ENCODE measurements at places on chromosomes 2 and 18. TPM values are rescaled to one million over a fixed set of nuclear protein-coding genes. Genes with fewer than 3 reads are reported as not detected.

Gene IL1RL2
- 4.1 TPM for total RNA-seq

Gene FKBP1B
- 44.1 TPM for total RNA-seq

Gene NT5C1B
- total RNA-seq: not detected

GRCh38 chr18:73408469-73408868, 540.7 kb upstream of the NETO1 start:
- DNase-seq: no peak

DNA sequence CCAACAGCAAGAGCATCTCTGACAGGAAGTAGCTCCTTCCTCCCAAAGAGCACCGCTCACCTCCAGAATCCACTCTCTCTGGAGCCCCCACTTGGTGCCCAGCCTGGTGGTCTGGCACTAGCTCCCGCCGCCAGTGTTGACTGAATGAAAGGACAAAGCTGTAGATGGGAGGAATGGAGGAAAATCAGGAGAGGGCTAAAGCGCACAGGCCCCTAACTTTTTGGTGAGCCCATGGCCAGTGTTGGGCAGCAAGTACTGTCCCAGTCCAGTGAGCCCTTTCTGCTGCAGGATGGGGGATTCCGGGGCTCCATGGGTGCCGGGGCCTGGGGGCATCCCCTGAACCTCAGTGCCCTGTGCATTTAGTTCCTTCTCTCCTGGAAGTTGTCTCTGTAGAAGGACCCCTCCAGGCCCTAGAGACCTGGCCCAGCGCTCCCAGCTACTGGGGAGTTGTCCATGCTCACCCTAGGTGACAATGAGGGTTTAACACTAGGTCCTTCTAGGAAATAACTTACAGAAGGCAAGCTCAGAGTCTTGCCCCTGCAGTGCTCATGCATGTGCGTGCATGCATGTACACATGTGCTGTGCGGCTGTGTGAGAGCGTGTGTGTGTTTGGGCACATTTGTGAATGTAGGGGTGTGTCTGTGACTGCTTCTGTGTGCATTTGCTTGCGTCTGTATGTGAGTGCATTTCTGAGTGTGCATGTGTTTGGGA, 33.6 kb downstream of the GLI2 start:
- DNase-seq: no peak

GRCh38 chr2:100884145-100884621, 64.2 kb downstream of the NPAS2 start:
- no peak for DNase-seq

GRCh38 chr2:119222863-119223520, 642 bp upstream of the STEAP3 start:
- DNase-seq: no peak

DNA sequence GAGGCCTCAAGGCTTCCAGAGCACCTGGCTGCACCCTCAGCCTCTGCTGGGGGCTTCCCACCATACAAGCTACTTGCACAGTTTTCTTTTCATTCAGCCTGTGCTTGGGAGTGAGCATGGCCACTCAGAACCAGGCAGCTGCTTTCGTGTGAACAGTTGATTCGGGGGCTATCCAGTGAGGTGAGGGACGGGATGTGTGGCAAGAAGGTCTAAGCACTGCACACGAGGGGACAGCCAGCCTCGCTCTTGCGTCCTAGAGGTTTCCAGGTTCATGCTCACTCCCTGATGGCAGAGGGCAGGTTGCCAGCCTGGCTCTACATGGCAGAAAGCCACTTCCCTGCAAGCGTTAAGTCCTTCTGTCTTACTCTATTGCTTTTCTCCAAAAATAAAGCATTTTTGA, 146.2 kb downstream of the MBP start:
- no peak for DNase-seq
